ENCODE measurements at places on chromosomes 16 and 17.
A peak's percentile ranks its signal among the peaks of the same experiment; 100 is the strongest.

GRCh38 chr17:3815122-3815521 lies 14.1 kb upstream of the ITGAE start:
- no peak for DNase-seq

DNA sequence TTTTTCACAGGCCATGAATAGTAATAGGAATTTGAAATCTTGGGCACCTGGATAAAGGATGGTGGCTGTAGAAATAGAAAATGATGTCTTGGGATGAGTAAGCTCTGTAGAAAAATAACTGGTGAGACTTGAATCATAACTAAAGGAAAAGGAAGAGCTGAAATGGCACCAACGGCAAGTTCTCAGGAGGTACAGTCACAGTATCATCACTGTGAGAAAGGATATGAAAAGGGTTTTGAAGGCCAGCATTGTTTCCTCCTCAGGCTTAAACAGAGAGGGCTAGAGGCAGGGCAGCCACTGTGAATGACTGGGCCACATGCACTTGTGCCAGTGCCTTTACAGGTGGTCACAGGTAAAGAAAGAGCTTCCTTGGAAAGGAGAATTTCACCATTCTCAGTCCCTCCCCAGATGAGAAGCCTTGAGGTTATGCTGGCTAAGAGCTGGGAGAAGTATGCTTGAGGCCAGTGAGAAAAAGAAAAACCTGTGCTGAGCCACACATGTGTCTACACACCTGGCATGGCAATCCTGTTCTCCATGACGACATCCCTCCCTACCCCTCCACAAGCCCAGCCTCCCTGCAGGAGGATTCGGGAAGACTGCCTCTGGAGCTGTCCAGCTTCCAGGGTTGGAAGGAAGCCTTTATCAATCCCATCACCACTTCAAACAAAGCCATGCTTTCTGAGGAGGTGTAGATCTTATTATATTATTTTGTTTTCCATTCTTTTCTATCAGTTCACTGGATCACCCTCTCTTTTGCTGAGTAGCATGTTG lies 3.8 kb upstream of the ANKFN1 start:
- DNase-seq, result no peak

DNA sequence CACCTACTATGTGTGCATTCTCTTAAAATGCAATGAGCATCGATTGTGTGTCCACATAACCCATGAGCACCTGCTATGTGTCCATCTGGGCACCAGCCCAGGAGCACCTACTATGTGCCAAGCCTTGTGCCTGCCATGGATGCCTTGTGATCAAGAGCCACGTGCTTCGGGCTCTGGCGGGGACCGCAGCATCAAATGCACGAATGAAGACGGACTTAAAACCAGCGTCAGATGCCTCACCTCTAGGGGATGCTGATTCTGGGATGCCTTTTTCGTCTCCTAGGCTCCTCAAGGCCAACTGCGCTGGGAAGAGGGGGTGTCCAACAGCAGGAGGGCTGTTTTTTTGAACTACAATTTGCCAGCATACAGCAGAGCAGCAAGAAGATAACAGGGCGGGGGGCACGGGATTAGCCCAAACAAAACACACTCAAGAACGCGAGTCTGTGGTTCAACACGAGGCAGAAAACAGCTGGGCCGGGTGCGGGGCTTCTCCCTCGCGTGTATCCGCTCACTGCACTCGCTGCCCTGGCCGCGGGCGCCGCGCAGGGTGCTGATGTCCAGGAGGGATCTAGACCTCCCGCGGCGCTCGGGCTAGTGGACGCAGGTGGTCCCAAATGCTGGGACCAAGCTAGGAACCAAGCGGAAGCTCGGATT lies 1.2 kb upstream of the GLIS2 start:
- DNase-seq, result no peak

DNA sequence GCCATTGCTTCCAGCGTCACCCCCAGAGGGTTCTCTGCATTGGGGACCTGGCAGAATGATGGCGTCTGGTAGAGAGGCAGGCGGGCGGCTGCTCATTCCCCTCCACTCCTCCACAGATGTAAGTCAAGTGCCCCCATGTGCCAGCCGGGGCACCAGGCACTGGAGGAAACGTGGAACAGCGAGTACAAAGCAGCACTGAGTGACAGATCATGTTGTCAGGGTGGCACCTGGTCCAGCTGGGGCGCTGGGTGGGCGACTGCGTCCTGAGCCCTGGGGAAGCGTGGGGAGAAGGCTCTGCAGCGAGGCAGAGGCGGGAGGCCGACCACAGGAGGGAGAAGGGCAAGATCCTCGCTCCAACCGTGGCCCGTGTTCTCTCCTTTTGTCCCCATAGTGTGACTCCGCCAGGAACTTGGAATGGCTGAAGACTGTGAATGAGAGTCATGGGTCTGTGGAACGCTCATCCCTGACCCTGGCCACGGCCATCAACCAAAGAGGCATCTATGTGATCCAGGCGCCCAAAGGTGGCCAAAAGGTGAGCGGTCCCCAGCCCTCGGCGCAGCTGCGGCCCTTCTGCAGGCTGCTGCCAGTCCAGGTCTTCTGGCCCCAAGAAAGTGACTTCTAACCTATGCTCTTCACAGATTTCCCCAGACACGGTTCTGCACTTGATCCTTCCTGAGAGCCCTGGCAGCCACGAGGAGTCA lies 76.7 kb downstream of the RNF213 start:
- DNase-seq, result no peak

DNA sequence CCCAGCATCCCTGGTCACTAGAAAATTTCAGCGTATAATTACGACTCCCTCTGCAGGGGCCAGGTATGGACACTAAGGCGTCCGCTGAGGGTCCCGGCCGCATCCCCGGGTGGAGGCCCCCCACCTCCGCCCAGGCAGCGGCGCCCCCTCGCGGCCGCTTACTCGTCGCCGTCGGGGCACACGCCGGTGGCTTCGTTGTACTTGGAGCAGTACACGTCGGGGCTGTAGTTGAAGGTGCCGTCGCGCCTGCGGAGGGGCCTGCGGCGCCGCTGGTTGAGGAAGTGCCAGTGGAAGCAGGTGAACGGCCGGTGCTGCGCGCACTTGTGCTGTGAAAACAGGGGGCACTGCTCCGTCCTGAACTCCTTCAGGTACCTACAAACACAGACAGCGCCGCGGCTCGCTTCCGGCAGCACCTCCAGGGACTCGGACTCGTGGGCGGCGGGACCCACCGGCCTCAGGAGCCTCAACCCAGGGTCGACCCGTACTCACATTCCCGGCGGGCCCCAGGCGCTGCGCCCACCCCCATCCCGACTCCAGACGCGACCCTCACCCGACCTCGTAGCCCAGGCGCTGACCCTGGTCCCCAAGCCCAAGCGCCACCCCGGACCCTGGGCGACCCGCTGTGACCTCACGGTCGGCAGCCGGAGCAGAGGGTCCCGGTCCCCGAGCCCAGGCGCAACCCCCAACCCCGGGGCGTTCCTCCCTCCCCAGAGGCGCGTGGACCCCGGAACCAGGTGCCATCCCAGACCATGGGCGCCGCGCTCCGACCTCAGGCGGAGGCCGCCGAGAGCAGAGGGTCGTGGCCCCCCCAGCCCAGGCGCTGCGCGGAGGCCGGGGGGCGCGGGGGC lies 596 bp downstream of the UNKL start:
- peak; percentile 23 for DNase-seq

DNA sequence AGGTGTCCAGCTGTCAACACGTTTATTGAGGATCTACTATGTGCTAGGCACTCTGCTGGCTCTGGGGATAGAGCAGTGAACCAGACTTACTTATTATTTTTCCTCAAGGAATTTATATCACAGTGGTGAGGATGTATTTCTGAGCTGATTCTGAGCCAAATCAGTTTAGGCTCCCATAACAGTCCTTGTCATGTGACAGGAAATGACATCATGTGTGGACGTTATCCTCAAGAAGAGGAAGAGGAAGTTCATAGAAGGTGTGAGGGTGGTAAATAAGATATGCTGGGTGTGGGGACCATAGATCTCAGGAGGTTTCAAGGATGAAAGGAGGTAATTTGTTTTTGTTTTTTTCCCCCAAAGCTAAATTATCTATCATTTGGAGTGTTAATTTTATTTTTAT lies 873.5 kb upstream of the EEF2KMT start:
- no peak for DNase-seq

GRCh38 chr16:64589836-64590235 lies 532.0 kb downstream of the CDH11 start:
- no peak for DNase-seq

Measured in GF-D8 (cell line).